ENCODE measurements at places on chromosomes 11 and 22.
A peak's percentile ranks its signal among the peaks of the same experiment; 100 is the strongest.

- DNase-seq = no peak
These were observed 30.5 kb upstream of the OR10G7 start for GRCh38 chr11:124071623-124071948.

GRCh38 chr11:125227151-125227550 is 62.6 kb downstream of the PKNOX2 start:
- no peak for DNase-seq

DNA sequence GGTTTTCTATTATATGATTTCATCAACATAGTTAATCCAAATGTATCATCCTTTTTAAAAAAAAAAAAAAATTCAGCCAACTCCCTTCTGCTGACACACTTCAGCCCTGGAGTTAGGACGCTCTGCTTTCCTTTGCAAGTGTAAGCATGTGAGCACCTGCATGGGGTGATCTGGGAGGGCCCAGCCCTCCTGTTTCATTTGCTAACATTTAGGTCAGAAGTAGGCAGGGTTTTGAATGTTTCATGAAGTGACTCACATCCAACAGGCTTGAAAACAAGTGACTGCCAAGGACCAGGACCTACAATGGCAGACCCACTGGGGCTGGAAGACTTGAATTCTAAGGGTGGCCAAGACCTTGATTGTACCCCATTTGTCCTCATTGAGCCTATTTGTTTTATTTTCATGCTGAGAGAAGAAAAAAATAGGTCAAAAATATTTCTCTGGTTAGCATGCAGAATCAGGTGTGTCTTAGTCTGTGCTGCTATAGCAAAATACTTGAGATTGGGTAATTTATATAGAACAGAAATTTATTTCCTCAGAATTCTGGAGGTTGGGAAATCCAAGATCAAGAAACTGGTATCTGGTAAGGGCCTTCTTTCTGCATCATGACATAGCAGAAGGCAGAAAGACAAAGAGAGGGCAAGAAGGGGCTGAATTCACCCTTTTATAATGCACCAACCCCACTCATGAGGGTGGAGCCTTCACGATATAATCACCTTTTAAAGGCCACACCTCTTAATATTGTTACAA is 137.6 kb downstream of the CD44 start:
- DNase-seq = no peak

DNA sequence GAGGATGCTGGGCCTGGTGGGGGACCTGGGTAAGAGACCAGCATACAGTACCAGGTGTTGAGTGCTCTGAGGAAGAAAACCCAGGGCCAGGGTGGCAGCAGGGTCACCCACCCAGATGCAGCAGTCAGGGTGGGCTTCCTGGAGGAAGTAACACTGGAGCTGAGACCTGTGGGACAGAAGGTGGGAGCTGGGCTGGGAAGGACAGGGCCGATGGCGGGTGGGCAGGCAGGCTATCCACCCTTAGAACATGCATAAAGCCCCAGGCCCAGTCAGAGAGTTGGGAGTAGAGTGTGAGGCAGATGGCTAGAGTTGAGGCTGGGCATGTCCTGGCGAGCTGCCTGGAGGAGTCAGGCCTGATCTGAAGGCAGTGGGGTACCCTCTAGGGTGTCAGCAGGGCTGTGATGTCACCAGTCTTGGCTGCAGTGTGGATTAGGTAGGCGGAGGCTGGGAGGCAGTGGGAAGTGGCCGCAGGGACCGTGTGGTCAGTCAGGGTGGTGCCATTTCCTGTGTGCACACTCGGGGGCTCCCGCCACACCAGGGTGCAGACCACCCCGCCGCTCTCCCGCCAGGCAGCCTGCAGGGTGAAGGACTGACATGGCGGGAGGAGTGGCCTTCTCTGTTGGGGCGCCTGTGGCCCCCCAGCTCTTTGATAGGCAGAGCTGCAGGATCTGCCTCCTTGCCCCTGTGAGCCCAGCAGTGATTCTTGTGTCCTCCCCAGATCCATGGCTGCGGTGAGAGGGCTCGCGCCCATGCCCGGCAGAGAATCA is 35.3 kb downstream of the IGHMBP2 start:
- no peak for DNase-seq

GRCh38 chr11:63883791-63884190 is 33.2 kb downstream of the RCOR2 start:
- DNase-seq = no peak

- DNase-seq = no peak
These were observed 648.6 kb downstream of the TBC1D22A start for GRCh38 chr22:47411006-47411405.

DNA sequence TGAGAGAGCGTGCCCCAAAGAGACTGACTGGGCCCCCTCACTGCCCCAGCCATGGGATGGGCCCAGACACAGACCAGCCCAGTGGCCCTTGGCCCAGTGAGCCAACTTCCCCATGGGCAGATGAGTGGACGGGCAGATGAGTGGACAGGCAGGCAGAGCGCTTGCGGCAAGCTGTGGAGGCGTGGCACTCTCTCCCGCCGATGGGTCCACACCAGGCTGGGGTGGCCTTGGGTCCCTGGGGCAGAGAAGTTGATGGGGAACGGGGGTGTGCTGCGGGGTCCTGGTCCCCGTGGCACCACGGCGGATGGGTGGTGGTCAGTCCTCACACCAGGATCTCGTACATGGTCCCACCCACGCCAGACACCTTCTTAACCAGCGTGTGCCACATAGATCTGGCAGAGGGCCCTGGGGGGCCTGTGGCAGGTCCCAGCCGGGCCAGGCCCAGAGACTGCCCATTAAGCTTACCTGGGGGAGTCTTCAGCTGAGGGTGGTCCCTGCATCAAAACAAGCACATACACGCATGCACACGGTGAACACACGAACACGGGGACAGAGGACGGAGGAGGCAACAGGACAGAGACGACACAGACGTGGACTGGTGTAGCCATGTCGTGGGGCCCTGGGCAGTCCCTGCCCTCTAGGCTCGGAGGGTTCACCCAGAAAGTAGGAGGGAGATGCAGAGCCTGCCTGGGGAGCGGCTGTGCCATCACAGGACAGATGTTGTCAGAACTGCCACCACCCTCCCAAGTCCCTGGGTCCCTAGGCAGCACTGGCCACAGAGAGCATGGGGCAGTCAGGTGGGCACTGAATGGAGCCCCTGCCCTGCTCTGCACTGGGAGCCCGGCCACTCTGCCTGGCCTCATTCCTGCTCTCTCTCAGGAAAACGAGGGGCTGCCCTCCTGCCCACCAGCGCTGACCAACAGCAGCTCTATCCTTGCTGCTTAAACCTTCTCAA is 182.2 kb downstream of the IGLL1 start:
- DNase-seq = no peak

GRCh38 chr11:67500484-67500821 is 4.7 kb downstream of the PITPNM1 start:
- no peak for DNase-seq

DNA sequence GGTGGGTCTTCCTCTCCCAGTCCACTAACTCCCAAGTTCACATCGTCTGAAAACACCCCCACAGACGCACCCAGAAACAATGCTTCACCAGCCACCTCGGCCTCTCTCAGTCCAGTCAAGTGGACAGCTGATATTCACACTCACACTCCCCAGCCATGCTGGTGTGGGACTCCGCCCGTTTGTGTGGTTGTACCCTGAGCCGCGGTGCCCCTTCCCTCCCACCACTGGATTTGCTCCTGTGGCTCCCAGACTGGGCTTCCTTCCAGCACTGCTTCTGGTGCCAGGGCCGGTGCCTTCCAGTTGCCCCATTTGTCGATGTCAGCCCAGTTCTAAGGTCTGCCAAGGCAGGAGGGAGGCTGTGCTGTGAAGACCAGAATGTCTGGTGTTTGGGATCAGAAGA is 37.9 kb upstream of the PLET1 start:
- no peak for DNase-seq

DNA sequence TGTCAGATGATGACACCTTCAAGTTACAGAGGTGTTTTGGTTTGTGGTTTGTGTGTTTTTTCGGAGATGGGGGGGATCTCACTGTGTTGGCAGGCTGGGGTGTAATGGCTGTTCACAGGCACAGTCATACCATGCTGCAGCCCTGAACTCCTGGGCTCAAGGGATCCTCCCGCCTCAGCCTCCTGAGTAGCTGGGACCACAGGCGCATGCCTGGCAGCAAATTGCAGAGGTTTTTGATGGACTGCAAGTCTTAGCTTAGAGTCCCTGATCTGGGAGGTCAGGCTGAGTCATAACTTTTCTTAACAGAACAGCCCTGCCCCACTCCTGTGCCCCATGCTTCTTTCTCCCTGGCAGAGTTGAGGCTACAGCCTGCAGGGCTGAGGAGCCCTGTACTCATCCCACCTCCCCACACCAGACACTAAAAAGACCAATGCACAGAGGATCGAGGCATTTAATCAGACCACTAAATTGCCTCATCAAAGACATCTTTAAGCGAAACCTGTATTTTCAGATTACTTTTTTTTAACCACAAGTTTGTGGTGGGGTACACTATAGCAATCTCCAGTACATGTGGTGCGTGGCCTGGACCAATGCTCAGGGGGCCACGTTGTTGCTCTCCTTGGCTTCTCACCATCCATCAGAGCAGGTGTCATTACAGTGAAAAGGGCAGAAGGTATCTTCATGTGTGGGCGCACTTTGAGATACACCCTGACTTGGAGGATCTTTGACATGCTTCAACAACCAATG is 17.1 kb upstream of the ADORA2A start:
- DNase-seq = no peak

DNA sequence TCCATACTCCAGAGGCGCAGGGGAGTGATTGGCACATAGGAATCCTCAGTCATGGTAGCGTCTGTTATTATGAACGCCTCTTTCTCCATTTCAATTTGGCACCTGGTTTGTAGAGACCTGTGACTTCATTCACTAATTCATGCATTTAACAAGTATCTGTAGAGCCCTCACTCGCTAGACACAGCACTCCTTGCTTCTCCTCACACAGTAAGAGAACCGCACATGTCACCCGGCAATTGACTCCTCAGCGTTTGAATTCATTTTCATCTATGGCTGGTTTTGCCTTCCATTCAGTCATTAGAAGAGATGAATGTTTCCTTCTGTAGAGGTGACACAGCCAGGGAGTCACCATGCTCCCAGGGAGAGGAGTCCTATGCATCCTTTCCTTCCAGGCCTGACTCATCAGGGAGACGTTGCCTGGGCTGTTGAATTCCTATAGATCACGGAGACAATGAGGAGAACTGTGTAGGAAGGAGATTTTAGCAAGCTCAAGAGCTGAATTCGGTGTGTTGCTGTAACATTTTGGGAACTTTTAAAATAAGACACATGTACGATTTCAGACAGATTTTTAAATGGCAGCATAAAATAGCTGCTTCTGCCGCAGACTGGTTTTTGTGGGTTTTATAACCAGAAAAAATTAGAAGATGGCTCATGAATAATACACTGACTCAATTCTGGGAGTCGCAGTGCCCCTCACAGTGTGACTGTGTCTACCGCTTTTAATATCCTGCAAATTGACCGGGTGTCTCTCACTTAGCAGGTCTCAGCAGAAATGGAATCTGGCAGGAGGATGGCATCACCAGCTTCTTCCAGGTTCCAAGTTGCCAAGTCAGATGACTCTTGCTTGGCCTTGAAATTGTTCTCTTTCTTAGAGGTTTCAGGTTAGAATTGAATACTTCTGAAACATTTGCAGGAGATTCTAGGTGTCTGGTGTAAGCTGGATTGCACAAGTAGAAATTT is 44.4 kb upstream of the CLMP start:
- no peak for DNase-seq

DNA sequence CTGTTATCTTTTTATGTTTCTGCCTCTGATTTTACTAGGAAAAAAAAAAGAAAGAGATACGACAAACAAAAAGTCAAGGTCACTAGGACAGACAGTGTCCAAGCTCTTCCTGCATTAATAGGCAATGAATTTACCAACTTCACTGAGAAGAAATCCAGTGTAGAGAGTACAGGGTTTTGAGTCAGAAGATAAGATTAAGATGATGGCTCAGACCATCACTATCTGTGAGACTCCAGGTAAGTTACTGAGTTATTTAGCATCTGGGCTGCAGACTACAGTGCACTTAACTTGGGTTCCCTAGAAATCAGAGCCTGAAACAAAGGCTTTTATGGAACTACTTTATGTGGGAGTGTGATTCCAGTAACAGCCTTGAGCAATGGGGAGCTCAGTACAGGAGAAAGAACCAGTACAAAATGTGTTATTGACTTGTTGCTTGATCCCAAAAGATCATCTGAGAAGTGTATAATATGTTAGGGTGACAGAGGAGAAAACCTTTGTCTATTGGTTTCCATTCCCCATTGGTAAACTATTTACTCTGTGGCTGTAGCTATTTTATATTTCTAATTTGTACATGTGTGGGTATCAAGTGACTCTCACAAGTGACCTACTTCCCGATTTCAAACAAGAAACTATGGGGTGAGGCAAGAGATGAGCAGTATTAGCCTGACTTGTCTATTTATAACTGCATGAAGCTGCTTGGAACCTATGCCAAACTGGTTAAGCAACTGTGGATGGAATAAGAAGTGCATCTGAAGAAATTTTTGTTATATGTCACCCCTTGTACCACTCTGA is 395.8 kb downstream of the RAB38 start:
- no peak for DNase-seq

DNA sequence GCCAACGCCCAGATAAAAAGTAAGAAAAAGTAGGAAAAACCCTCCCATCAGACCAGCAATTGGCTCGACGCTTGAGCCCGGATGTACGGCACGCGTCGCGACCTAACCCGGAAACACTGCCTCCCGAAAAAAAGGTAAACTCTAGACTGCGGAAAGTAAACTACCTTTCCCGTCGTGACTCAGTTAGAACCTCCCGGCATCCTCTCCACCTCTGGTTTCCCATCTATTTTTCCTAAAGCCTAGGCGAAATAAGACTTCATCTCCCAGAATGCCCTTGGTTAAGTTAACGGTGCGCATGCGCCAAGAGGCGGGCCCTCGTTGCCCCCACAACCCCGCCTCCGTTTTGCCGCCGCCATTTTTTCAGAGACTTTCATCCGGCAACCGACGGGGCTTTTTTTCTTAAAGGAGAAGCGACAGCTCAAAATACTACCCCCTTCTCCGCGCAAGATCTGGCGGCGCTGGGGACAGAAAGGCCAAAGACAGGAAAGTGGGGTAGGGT is 678 bp upstream of the ZFP91 start:
- DNase-seq = peak; percentile 82

- no peak for DNase-seq
These were observed 75.4 kb downstream of the TRPC6 start for GRCh38 chr11:101508370-101508769.

GRCh38 chr11:36408498-36409136 is 101.5 kb downstream of the TRAF6 start:
- no peak for DNase-seq

DNA sequence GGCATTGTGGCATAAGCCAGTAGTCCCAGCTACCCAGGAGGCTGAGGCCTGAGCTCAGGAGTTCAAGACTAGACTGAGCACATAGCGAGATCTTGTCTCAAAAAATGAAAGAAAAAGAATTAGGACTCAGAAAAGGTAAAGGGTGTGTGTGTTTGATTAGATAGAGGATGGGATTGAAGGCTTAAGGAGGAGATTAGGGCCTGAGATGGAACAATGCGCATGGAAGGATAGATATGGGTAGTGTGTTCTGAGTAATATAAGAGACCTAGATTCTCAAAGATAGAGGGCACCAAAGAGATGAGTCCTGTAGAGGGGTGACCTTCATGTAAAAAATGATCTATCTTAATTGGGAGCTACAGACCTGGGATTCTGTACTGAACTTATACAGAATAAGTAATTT is 17.3 kb upstream of the RAB30 start:
- DNase-seq = no peak
